Activated CD8-positive, alpha-beta T cell treated with anti-CD3 and anti-CD28 coated beads for 36 hours (primary cell): ENCODE measurements at places on chromosomes 4 and X. TPM values are rescaled to one million over a fixed set of nuclear protein-coding genes. Genes with fewer than 3 reads are reported as not detected.

The FAT4 gene
- total RNA-seq: not detected

The MAGEA12 gene
- total RNA-seq: not detected

DNA sequence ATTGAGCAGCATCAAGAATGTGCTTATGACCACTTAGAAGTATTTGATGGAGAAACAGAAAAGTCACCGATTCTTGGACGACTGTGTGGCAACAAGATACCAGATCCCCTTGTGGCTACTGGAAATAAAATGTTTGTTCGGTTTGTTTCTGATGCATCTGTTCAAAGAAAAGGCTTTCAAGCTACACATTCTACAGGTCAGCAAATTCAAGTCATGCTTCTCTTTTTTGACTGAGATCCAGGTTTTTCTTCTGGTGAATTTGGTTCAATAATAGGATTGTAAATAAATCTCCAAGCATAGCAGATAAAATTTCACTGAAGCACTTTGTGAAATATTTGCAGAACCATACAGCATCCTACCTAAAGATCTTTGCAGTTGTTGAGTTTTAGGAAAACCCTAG is 218.1 kb downstream of the TLL1 start:
- no peak for DNase-seq

The TEX13C gene
- total RNA-seq: not detected

The TMSB15C gene
- 2.0 TPM for total RNA-seq

DNA sequence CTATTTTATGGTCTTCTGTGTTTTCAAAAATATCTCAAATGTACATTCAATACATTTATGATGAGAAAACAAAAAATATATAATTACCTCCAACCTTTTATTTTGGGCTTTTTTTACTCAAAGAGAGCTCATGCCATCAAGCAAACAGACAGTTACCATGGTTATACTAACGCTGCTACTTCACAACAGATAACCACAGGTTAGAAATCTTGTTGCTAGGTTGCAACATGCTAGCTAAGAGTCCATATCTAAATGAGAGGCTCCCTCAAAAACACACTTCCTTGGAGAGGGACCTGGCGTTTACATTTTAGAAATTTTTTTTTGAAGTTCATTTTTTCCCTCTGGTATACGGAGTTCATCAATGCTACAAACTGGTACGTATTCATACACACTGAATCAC is 44.3 kb downstream of the TBC1D9 start:
- DNase-seq: no peak

DNA sequence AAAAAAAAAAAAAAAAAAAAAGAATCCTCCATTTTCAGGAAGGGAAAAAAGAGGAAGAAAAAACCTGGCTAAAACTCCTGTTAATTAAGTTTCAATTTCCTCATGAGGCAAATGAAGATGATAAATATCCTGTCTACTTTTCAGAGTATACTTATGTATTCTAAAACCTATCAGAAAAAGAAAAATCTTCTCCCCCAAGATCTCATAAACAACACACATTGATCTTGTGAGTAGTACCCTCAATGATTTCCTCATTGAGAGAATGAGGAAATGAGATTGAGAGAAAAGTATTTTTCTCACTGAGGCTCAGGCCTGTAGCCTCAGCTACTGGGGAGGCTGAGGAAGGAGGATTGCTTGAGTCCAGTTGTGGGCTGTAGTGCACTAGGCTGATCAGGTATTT is 146.7 kb downstream of the TET2 start:
- no peak for DNase-seq

DNA sequence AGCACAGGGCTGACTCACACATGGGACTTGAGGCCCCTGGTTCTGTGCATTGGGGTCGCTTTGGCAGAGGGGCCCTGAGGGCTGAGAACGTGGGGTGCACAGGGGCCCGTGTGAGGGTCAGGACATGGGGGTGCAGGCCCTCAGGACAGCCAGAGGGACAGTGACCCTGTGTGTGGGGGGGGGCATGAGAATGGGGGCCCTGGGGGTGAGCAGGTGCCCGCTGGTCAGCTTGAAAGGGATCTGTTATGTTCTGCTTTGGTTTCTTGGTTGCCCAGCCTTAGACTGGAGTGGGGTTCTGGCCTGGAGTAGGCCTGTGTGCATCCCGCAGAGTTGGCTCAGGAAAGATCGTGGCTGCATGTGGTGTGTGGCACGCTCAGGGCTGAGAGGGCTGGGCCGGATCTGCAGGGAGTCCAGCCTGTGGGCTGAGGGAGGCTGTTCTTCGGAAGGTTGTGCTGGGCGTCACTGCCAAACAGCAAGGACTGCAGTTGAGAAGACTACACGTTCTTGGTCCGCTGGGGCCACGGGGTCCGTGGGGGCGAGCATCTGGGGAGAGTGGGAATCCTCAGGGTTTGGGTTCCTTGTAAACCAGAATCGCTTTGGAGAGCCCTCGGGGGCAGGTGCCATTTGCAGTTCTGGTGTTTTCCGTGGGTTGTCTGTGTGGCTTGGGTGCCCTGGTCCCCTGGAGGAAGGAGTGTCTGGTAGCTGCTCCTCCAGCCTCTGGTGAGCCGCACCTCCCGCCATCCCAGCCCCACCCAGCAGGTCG is 15.2 kb upstream of the UVSSA start:
- DNase-seq: no peak

DNA sequence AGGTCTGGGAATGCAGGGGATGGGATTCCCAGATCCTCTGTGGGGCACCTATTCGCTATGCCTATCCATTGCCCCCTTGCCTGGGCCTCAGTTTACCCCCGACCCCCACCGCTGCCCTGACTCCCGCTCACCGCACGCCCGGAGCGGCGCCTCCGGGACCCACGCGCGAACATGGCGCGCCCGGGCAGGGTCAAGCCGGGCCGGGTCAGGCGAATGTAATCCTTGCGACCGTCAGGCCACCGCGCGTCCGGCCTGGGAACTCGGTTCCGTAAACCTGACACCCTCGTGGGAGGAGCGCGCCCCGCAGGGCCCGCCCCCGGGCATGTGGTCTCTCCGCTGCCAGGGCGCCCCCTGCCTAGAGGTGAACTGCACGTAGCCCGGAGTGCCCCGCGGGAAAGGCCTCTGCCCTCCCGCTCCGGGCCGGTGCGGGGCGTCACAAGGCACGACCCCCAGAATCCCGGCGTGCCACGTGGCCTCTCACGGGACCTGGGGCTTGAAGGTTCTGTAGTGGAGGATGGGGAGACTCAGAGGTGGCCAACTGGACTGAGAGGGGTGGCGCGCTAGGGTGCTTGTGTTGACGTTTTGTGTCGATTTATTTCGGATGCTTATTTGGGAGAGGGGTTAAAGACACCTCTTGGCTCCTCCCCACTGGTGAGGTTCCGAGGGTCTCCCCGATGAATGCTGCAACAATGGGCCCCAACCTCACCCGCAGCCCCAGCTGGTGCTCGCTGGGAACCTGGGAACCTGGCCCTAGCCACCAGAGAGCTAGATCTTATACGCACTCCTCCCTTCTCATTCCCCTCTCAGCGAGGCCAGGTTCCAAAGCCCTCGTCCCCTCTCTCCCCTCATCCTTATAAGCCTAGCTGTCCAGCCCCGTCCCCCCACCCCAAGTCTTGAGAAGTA is at the start of gene PRICKLE3:
TSS of gene PRICKLE3 (minus strand) at position 249 of the 903 bp plus-strand sequence. CDS start at position 173, 76 bp downstream.
- peak; percentile 85 for DNase-seq

- no peak for DNase-seq
Observed at GRCh38 chrX:65609237-65609636, 58.2 kb upstream of the MSN start.

DNA sequence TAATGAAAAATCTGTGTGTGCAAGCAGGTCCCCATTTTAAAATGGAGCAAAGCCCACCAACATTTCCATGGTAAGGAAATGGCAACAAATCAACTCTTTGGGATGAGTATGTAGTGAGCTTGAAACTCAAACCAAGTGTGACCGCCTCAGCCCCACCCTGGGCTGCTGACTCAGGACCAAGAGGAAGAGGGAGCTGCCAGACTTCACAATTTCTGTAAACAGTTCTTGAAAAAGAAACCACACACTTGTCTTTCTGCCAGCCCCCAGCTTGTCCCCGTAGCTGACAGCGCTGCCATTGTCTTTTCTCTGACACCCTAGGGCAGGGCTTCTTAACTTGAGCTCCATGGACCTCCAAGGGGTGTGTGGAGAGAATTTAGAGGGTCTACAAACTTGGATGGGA is 10.3 kb downstream of the RTL5 start:
- peak; percentile 56 for DNase-seq

The RAB40A gene
- 0.18 TPM for total RNA-seq

- no peak for DNase-seq
Observed at GRCh38 chr4:100632163-100632562, 114.3 kb upstream of the EMCN start.

- no peak for DNase-seq
Observed at GRCh38 chr4:1207603-1208265, 35.4 kb upstream of the SPON2 start.

GRCh38 chr4:85681221-85681657 is 206.3 kb downstream of the ARHGAP24 start:
- no peak for DNase-seq

- no peak for DNase-seq
Observed at GRCh38 chrX:70970482-70970995, 39.6 kb upstream of the SLC7A3 start.

DNA sequence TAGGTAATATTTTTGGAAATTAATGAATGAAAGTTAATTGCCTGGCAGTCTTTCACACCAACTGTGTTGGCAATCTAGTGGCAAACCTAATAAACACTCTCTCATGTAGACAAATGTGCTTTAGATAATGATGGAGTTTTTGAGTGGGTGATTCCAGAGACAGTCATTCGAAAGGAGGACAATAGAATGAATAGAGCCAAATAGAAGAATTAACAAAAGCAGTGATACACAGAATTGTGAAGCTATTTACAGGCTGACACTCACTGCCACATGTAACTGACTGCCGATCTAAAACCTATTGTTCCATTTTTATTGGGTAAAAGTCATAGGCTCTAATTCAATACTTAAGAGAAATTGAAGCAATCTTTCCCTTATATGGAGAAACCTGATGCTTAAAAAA is 338.5 kb downstream of the PCDH7 start:
- no peak for DNase-seq

DNA sequence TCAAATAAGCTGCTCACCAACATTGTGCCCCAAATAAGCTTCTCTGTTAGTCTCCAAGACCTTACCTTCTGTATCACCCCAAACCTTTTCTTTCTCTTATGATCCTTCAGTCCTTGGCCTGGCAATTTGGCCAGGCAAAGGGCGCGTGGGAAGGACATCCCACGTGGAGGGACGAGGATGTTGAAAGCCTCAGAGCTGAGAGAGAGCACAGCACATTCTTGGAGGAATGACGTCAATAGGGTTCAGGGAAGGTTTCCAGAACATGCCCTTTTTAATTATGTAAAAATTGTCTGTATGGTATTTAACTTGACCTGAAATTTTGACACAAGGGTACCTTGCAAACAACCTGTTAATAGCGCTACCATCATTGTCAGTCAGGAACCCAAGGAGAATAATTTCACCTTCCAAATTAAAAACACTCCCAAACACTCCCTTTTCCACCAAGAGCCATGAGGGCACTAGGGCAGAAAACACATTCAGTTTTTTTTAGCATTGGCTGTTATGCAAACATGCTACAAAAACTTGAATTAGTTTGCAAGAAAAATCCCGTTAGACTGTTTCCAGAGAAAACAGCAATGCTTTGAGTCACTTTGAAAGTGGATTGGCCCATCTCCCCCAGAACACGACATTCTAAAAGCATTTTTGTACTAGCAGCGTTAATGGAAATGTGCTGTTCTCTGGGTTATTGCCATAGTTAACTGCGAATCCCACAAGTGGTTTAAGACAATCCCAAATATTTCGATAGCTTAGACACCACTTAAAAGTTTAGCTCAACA is 183.2 kb upstream of the PUDP start:
- no peak for DNase-seq

DNA sequence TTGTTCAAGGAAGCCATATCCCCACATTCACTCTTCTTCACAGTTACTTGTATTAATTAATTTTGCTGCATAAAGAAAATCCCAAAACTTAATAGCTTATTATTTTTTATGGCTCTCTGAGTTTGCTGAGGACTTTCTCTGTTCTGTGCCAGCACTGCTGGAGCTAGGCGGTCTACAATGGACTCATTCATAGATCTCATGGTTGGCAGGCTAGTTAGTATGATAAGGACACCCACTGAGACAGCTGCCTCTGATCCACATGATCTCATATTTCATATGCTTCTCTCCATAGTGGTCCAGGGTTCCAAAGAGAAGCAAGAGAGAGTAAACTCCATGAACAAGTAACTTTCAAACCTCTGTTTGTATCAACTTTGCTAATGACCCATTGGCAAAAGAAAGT is 170.2 kb downstream of the ADGRA3 start:
- no peak for DNase-seq

- no peak for DNase-seq
Observed at GRCh38 chr4:48762408-48762807, 17.7 kb downstream of the FRYL start.

GRCh38 chrX:109841257-109841656 is 108.2 kb upstream of the ACSL4 start:
- peak; percentile 1 for DNase-seq

The MMGT1 gene
- 15.6 TPM for total RNA-seq

GRCh38 chrX:30714138-30714537 is 60.9 kb downstream of the GK start:
- DNase-seq: no peak

The VCX2 gene
- total RNA-seq: not detected

DNA sequence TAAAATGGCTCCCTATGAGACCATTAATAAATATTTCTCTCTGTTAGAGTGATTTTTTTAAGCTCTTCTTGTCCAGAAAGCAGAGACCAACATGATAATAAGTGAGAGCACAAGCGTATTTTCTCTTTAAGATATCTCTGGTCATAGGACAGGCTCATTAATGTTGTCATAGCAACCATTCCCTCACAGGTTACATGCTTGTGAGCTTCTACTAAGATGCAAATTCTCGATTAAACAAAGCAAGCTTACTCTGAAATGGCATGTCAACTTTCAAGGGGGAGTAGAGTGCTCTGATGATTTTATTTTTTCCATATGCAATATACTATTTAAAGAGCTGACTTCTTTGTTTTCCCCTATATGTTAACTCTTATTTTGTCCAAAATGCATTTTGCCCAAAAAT is 487.2 kb upstream of the LCORL start:
- no peak for DNase-seq

GRCh38 chrX:30577362-30577991 is at the start of gene TASL:
Gene TASL (minus strand): TSS chrX:30577766. CDS start chrX:30560355, 17,411 bp downstream.
- peak; percentile 54 for DNase-seq

GRCh38 chrX:30488092-30488491 is 89.5 kb downstream of the TASL start:
- DNase-seq: no peak

The DCAF4L1 gene
- 0.41 TPM for total RNA-seq

DNA sequence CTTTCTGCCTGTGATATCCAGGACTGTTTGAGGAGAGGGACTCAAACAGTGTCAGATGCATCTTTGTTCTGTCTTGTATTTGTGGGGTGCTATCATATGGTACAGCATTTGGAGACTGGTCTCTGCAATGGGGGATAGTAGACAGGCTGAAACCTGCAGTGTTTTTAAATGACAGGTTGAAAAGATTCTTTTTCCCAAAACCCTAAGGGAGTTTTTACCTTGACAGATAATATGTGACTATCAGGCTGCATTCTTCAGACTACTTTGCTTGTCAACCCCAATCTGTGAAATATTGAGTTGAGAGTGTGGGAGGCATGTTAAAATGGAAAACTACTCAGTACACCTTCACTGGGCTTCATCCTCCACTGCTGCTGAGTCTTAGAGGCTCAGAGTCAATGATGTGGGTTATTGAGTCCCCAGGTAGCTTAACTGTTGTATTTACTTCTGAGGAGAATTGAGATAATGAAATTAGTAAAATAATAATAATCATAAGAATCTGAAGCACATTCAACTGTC is 274.9 kb downstream of the GASK1B start:
- DNase-seq: no peak

- DNase-seq: no peak
Observed at GRCh38 chrX:105706041-105706440, 116.3 kb upstream of the NRK start.

The NR3C2 gene
- 6.4 TPM for total RNA-seq

The BEX4 gene
- total RNA-seq: 13.1 TPM

GRCh38 chr4:124509151-124509550 is 203.4 kb downstream of the ANKRD50 start:
- DNase-seq: no peak
